Retina (tissue), 1 donor: ENCODE measurements at places on chromosomes 5 and 9.

GRCh38 chr9:36911037-36911436, 123.0 kb downstream of the PAX5 start:
- no peak for DNase-seq

DNA sequence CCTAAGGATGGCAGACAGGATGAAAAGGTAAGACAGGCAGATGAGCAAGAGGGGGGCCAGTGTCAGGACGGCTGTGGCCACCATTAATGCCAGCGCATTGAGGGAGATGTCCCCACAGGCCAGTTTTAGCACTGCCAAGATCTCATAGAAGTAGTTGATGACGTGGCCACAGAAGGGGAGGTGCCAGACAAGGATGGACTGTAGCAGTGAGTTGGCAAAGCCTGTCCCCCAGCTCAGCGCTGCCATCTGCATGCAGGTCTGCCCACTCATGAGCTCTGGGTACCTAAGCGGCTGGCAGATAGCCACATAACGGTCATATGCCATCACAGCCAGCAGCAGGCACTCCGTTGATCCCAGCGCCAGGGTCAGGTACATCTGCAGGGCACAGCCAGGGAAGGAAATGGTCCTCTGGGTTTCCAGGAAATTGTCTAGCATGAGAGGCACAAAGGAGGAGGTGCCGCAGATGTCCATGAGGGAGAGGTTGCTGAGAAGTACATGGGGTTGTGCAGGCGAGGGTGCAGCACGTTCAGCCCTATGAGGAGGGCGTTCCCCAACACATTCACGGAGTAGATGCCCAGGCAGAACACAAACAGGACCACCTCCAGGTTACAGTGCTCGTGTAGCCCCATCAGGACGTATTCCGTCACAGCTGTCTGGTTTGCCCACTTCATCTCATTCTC, 10.8 kb downstream of the OR13J1 start:
- no peak for DNase-seq

DNA sequence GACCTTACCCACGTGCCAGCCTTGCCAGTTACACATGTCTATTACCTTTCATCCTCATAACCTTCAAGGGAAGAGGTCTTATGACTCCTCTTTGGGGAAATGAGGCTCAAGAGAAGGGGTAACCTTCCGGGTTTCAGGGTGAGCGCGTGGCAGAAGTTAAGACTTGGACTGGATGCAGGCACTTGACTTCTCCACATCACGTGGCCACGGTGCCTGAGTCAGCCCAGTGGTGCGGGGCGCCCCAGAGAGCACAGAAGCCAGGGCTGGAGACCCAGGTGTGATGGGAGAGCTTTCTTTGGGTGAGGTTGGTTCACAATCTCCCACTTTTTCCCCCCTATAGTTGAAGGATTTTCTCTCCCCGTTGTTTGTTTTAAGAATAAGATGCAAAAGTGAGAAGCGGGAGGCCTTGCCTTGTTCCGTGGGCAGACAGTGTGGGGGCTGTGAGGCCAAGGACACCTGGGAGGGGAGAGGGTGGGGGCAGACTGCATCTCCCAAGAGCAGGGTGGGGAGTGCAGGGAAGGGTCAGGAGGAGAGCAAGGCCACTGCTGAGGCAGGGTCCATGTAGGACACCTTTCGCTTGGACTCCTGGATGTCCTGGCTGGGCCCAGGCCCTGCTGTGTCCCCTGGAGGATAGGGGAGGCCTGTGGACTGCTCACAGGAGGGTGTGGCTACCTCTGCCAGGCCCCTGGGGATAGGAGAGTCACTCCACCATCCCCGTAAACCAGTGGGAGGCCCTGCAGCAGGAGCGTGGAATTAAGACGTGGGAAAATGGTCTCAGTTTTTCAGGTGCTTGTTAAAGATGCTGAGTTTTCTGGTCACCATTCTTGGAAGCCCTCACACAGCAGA, 90.0 kb upstream of the CTSL start:
- DNase-seq: no peak

GRCh38 chr5:102138243-102138653, 157.8 kb downstream of the SLCO4C1 start:
- DNase-seq: no peak

DNA sequence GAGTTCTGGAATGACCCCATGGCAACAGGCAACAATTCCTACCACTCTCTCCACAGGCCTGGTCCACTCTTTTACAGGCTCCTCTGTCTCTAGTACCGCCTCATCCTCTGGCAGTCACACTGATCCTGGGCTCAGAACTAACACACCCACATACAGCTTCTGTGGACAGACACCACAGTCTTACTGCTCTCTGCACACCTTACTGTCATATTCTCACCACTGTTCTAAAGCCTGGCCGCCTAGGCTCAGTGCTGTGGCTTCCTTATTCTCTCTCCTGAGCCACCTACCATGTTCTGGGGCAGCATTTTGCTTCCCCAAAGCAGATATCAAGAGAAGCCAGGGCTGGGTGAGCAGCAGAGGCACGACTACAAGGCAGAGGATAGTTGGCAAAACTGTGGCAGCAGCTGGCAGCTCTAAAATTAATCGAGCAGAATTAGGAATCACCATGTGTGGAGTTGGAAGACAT, 14.8 kb downstream of the REEP5 start:
- no peak for DNase-seq

- no peak for DNase-seq
Measured at GRCh38 chr9:75487856-75488718, 399.8 kb downstream of the OSTF1 start.
